ENCODE measurements at places on chromosomes 5 and 9. TPM values are rescaled to one million over a fixed set of nuclear protein-coding genes. Genes with fewer than 3 reads are reported as not detected.

PTGDS gene
- not detected for total RNA-seq

PCDHGC5 gene
- 4.0 TPM for total RNA-seq

FLT4 gene
- 0.17 TPM for total RNA-seq

GLRA1 gene
- total RNA-seq: 0.22 TPM

LMX1B gene
- 0.27 TPM for total RNA-seq

FBXL7 gene
- total RNA-seq: 25.3 TPM

DEPDC1B gene
- 8.2 TPM for total RNA-seq
